Endodermal cell (in vitro differentiated cells): ENCODE measurements at places on chromosomes 6 and 20.
A peak's percentile ranks its signal among the peaks of the same experiment; 100 is the strongest.

DNA sequence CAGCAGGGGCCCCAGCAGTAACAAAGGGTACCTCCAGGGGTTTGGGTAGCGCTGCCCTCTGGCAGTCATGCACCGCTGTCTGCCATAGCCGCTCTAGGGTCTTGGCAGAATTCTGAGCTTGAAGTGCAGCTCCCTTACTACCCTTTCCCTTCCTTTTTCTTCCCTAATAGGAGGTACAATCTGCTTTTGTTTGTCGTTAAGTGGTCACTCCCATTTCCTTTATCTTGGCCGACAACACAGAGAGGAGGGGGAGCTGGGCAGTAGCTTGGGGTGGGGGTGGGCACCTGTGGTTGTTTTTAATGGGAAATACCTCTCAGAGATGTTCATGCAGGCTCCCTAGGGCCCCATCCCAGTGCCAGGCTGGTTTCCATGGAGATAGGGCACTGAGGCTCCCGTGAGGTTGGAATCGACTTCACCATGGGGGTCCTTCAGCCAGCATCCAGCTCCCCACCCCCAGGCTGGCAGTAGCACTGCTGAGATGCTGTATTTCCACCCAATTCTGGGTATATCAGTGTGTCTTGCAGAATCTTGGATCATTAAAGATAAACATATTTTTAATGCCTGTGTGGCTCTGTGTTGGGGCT is 18.6 kb downstream of the CCDC167 start:
- peaks cover 25% of the 10 kb centered on the region for H3K4me1 ChIP-seq
- peak overlapping the region; percentile 86 for H3K27ac ChIP-seq
- no peaks in the 10 kb centered on the region for H3K27me3 ChIP-seq
- peak; percentile 51 for DNase-seq

- H3K27ac ChIP-seq: no peak overlapping the region
- no peak overlapping the region for H3K4me3 ChIP-seq
- no peaks in the 10 kb centered on the region for H3K27me3 ChIP-seq
- H3K4me1 ChIP-seq: no peaks in the 10 kb centered on the region
- DNase-seq: no peak
- H3K36me3 ChIP-seq: peaks cover 5% of the 10 kb centered on the region
Measured at GRCh38 chr6:82915666-82916065, 150.0 kb downstream of the UBE3D start.

DNA sequence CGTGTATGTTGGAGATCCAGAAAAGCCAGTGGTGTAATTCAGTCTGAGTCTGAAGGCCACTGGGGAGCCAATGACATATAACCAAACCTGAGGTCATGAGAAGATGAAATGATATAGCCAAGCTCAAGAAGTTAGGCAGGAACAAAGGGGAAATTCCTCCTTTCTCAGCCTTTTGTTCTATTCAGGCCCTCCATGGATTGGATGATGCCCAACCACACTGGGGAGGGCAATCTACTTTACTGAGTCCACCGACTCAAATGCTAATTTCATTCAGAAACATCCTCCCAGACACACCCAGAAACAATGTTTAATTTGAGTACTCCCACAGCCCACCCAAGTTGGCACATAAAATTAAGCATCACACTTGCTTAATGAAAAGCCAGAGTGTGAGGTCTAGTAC is 183.6 kb downstream of the GJA1 start:
- no peaks in the 10 kb centered on the region for H3K27me3 ChIP-seq
- no peaks in the 10 kb centered on the region for H3K36me3 ChIP-seq
- H3K4me1 ChIP-seq: no peaks in the 10 kb centered on the region
- H3K4me3 ChIP-seq: no peak overlapping the region
- DNase-seq: peak; percentile 47

DNA sequence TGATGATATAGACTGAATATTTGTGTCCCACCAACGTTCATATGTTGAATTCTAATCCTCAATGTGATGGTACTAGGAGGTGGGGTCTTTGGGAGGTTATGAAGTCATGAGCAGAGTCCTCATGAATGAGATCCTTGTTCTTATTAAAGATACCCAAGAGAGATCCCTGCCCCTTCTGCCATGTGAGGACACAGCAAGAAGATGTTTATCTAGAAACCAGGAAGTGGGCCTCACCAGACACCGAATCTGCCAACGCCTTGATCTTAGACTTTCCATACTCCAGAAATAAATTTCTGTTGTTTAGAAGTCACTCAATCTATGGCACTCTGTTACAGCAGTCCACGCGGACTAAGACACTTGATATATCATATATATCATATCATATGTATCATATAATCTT is 67.7 kb upstream of the GCM1 start:
- DNase-seq: no peak
- H3K27ac ChIP-seq: no peak overlapping the region
- no peak overlapping the region for H3K4me3 ChIP-seq
- H3K4me1 ChIP-seq: no peaks in the 10 kb centered on the region

- no peak overlapping the region for H3K4me3 ChIP-seq
- no peak for DNase-seq
- no peaks in the 10 kb centered on the region for H3K27me3 ChIP-seq
Measured at GRCh38 chr6:19535351-19535750, 301.8 kb upstream of the ID4 start.

GRCh38 chr6:89818977-89819335 is 638 bp downstream of the MDN1 start:
- no peaks in the 10 kb centered on the region for H3K27me3 ChIP-seq
- peaks cover 8% of the 10 kb centered on the region for H3K4me1 ChIP-seq
- H3K36me3 ChIP-seq: peaks cover 12% of the 10 kb centered on the region
- H3K27ac ChIP-seq: peak overlapping the region; percentile 76
- peak overlapping the region; percentile 99 for H3K4me3 ChIP-seq
- no peak for DNase-seq

GRCh38 chr20:32560989-32561830 is 23.9 kb downstream of the NOL4L start:
- peak; percentile 69 for DNase-seq
- H3K4me3 ChIP-seq: no peak overlapping the region
- H3K36me3 ChIP-seq: no peaks in the 10 kb centered on the region
- no peaks in the 10 kb centered on the region for H3K27me3 ChIP-seq

- H3K4me1 ChIP-seq: no peaks in the 10 kb centered on the region
- H3K36me3 ChIP-seq: peaks cover 62% of the 10 kb centered on the region
- no peak for DNase-seq
Measured at GRCh38 chr6:30727920-30728553, 7.9 kb downstream of the TUBB start.

- H3K4me1 ChIP-seq: peaks cover 6% of the 10 kb centered on the region
- H3K27me3 ChIP-seq: no peaks in the 10 kb centered on the region
- no peaks in the 10 kb centered on the region for H3K36me3 ChIP-seq
- no peak for DNase-seq
Measured at GRCh38 chr6:156914181-156914580, 137.0 kb downstream of the ARID1B start.

DNA sequence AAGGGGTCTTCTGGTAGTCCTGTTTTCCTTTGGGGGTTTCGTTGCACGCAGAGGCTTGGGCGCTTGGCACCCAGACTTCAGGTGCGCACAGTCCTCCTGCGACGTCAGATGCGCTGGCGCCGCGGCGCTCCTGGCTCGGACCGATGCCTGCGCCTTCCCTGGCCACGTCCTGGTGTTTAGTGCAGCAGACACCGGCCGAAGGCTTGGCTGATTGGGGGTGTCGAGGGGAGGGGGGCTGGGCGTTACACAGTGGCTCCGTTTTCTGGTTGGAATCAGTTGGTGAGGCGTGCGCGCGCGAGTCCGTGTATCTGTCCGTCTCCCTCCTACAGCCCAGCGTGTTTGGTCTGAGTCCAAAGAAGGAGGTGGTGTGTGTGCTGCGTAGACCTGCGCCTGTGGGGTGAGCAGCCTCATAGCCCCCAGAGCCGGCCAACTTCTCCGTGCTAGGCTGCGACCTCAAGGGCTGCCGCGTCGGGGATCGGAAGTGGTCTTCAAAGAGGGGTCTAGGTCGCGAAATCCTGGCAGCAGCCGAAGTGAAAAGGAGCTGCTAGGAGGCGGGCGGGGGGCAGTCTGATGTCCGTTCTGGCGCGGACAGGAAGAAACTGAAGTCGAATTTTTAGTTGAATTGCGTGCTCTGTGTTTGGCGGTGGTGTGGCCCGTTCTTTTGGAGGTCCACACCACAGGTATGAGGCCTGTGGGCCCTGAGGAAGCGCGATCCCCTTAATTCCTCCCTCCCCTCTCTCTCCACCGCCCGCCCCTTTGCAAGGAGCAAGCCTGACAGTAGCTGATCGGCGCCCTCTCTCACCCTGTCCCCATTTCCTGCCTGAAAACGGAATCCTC is 1.5 kb downstream of the SYNDIG1 start:
- H3K27me3 ChIP-seq: peaks cover 39% of the 10 kb centered on the region
- H3K27ac ChIP-seq: no peak overlapping the region
- H3K4me1 ChIP-seq: no peaks in the 10 kb centered on the region
- DNase-seq: peak; percentile 75
- peak overlapping the region; percentile 88 for H3K4me3 ChIP-seq

GRCh38 chr6:165922309-165922794 is 245.3 kb downstream of the TBXT start:
- H3K27ac ChIP-seq: no peak overlapping the region
- no peaks in the 10 kb centered on the region for H3K27me3 ChIP-seq
- no peaks in the 10 kb centered on the region for H3K36me3 ChIP-seq
- H3K4me3 ChIP-seq: no peak overlapping the region
- no peaks in the 10 kb centered on the region for H3K4me1 ChIP-seq

GRCh38 chr6:108453601-108454185 is 107.0 kb upstream of the FOXO3 start:
- DNase-seq: no peak
- H3K27me3 ChIP-seq: no peaks in the 10 kb centered on the region
- no peak overlapping the region for H3K4me3 ChIP-seq
- peaks cover 4% of the 10 kb centered on the region for H3K4me1 ChIP-seq

- no peaks in the 10 kb centered on the region for H3K27me3 ChIP-seq
- no peak for DNase-seq
- H3K27ac ChIP-seq: no peak overlapping the region
- no peaks in the 10 kb centered on the region for H3K36me3 ChIP-seq
- no peaks in the 10 kb centered on the region for H3K4me1 ChIP-seq
Measured at GRCh38 chr20:39632757-39633156, 670.6 kb downstream of the DHX35 start.

DNA sequence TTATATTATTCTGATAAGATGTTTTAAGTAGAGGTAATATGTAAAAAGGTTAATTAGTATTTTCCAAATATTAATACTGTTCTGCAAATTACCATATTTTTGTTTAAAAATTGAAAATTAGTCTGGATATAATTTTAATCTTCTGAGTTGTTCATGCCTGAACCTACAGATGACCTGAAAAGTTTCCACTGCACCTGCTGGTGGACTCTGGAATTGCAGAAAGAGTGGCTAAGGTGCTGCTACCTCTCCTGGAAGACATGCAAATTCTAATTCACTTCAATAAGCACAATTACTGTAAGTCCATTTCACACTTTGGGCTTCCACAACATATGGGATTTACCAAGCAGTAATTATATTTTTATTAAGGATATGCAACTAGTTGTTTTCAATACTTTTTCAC is 77.7 kb upstream of the OLIG3 start:
- H3K27ac ChIP-seq: no peak overlapping the region
- DNase-seq: peak; percentile 88
- H3K4me3 ChIP-seq: no peak overlapping the region
- no peaks in the 10 kb centered on the region for H3K27me3 ChIP-seq
- no peaks in the 10 kb centered on the region for H3K36me3 ChIP-seq

- H3K4me1 ChIP-seq: no peaks in the 10 kb centered on the region
- peak; percentile 79 for DNase-seq
- peaks cover 23% of the 10 kb centered on the region for H3K27me3 ChIP-seq
- no peak overlapping the region for H3K27ac ChIP-seq
- no peaks in the 10 kb centered on the region for H3K36me3 ChIP-seq
- H3K4me3 ChIP-seq: peak overlapping the region; percentile 87
Measured at GRCh38 chr20:13995841-13996240, 525 bp downstream of the MACROD2 start.

- no peaks in the 10 kb centered on the region for H3K36me3 ChIP-seq
- H3K27ac ChIP-seq: no peak overlapping the region
- no peak for DNase-seq
- no peak overlapping the region for H3K4me3 ChIP-seq
- H3K27me3 ChIP-seq: peaks cover 27% of the 10 kb centered on the region
Measured at GRCh38 chr20:21874127-21874526, 168.7 kb downstream of the PAX1 start.

GRCh38 chr20:1144401-1145172 is 26.2 kb downstream of the PSMF1 start:
- no peak overlapping the region for H3K4me3 ChIP-seq
- peaks cover 76% of the 10 kb centered on the region for H3K36me3 ChIP-seq
- H3K4me1 ChIP-seq: no peaks in the 10 kb centered on the region

- peaks cover 9% of the 10 kb centered on the region for H3K4me1 ChIP-seq
- no peak overlapping the region for H3K4me3 ChIP-seq
- H3K36me3 ChIP-seq: no peaks in the 10 kb centered on the region
- peak overlapping the region; percentile 13 for H3K27ac ChIP-seq
Measured at GRCh38 chr6:107578642-107579341, 88.9 kb downstream of the SOBP start.

GRCh38 chr6:113047148-113047547 is 700.0 kb downstream of the RFPL4B start:
- no peak overlapping the region for H3K4me3 ChIP-seq
- peaks cover 9% of the 10 kb centered on the region for H3K4me1 ChIP-seq
- H3K27me3 ChIP-seq: peaks cover 11% of the 10 kb centered on the region

GRCh38 chr6:100678027-100678426 is 203.1 kb downstream of the ASCC3 start:
- no peaks in the 10 kb centered on the region for H3K27me3 ChIP-seq
- no peaks in the 10 kb centered on the region for H3K4me1 ChIP-seq
- H3K4me3 ChIP-seq: no peak overlapping the region
- no peaks in the 10 kb centered on the region for H3K36me3 ChIP-seq

- H3K27me3 ChIP-seq: no peaks in the 10 kb centered on the region
- DNase-seq: no peak
- H3K36me3 ChIP-seq: no peaks in the 10 kb centered on the region
- H3K4me1 ChIP-seq: no peaks in the 10 kb centered on the region
- no peak overlapping the region for H3K4me3 ChIP-seq
- no peak overlapping the region for H3K27ac ChIP-seq
Measured at GRCh38 chr20:61522498-61523090, 270.5 kb downstream of the CDH4 start.

DNA sequence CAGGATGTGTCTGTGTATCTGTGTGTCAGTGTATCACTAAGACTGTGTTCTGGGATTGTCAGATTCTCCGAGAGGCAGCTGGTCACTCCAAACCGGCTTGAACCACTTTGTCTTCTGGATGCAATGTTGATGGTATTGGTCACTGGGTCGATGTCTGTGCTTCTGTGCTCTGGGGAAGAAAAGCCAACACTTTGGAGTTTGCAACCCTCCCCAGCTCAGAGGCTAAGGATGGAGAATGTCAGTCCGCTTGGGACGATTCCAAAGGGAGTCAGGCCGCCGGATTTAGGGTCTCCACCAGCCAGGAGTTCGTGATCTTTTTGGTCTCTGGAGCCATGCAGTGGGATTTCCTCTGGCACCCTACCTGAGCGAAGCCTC is 5.2 kb downstream of the MAFB start:
- no peak overlapping the region for H3K27ac ChIP-seq
- no peaks in the 10 kb centered on the region for H3K4me1 ChIP-seq
- H3K36me3 ChIP-seq: no peaks in the 10 kb centered on the region
- peak overlapping the region; percentile 74 for H3K4me3 ChIP-seq
- no peak for DNase-seq

GRCh38 chr6:135499441-135500340 is 2.2 kb upstream of the AHI1 start:
- H3K4me1 ChIP-seq: peaks cover 4% of the 10 kb centered on the region
- no peaks in the 10 kb centered on the region for H3K36me3 ChIP-seq
- no peak for DNase-seq
- no peak overlapping the region for H3K4me3 ChIP-seq
